ENCODE measurements at places on chromosomes 4 and X.

- DNase-seq = no peak
Observed at GRCh38 chrX:102860235-102860634, 76.8 kb upstream of the RAB40AL start.

DNA sequence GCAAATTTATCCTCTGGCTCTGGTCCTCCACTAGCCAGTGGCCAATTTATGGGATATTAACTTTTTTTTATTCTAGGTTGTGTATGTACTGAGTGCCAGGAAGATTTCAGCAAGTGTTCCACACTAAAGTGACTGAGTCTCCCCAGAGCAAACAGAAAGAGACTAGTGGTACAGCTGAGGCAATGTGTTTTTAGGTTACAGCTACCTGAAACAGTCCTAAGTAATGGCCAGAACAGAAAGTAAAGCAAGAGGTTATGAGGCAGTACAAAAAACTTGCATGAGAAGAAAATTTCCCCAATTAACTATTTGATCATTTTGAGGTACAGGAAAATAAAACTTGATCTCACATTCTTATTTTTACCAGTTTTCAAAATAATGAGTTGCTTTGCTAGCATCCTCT is 31.2 kb downstream of the PRDM8 start:
- no peak for DNase-seq

DNA sequence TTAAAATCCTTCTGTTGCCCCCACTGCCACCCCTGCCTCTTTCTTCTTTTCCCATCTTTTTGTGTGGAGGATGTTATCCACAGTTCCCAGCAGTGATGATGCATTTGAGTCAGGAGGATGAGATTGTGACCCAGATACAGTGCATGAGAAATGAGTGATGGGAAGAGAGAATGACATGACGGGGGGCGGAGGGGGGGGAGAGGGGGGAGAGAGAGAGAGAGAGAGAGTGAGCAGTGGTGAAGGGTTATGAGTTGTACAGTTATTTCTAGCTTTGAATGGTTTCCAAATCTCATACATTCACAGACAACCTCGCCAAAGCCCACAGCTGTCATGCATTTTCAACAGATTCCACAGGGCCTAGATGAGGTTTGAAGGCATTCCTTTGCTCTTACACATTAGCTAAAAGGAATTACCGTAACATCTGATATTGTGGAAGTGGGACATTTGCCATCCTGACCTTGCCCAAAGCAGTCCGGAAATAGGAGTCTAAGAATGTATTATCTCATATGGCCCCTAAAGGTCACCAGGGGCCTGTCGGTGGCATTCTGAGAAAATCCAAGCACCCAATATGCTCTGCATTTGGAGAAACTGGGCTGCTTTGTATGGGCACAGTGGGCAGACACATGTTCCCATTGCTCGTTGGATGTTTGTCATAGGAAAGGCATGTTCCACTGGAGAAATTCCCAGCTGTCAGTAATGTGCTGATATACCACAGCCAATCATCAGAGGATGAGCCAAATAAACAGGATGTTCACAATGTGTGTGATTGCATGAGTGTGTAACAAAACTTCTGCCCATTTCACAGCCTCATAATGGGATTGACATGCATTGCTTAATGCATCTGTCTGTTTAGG is 435.8 kb downstream of the SPRY1 start:
- DNase-seq = no peak

DNA sequence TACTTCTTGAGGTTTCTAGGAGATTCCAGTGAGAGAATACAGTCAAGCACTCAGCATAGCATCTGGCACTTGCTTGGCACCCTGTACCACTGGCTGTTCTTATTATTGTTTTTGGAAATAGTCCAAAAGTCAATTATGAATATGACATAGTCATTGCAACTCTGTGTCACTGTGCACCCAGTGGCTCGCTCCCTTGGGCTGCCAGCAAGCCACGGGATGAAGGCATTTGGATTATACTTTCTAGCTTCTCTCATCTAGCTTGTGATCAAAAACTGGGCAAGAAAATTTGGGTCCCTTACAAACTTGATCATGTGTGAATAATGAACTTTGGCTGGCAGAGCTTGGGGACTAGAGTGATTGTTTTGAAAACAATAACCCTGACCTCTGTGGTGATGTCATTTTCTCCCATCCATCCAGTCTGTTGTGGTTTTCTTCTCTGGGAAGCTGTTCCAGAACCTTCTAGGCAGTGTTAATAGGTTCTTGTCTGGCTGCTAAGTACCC is 32.7 kb upstream of the LIMCH1 start:
- no peak for DNase-seq

- DNase-seq = peak; percentile 38
Observed at GRCh38 chr4:4519297-4519894, 22.5 kb downstream of the STX18 start.

DNA sequence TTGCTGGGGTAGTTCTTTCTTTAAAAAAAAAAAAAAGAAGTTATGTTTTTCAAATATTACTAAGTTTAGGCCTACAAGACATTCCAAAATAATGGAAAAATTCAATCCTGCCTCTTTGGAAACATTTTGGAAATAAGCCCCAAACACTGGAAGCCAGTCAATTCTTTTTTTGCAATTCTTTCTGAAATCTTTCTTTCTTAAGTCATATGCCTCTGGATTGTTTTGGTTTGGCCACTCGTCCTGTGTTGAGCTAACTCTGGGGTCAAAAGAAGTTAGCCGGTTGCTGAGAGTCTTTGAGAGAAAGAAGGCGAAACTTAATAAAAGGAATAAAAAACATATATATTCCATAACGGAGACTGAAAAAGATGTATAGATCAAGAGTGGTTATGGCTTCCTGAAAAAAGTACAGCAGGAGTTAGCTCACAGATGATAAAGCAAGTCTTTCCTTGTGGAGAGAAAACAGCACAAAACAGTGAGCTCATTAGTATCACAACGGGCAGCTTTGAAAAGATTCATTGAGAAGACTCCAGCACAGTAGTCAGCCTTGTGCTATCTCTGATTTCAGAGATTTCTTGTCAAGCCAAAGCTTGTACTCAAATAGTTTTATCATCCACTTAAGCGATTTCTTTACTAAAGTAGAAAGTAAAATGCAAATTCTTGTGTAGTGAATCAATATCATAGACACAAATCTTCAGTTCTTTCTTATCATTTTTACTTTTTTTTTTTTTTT is 64.8 kb downstream of the PLS3 start:
- DNase-seq = no peak

GRCh38 chrX:119618439-119618838 is 12.2 kb upstream of the NKRF start:
- DNase-seq = peak; percentile 49

DNA sequence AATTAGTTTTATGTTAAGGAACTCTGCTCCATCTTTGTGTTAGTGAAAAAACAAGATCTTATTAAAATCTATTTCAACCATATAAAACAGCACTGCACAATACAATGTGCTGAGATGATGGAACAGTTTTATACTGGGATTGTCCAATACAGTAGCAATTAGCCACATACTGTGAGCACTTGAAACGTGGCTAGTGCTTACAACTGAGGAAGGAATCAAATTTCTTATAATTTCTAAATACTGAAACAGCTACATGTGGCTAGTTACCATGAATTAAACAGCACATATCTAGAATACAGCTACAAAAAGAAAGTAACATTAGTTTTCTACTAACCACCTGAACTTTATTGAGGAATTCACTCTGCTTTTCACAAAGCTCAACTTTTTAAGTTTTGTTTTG is 14.7 kb downstream of the NFXL1 start:
- DNase-seq = no peak

DNA sequence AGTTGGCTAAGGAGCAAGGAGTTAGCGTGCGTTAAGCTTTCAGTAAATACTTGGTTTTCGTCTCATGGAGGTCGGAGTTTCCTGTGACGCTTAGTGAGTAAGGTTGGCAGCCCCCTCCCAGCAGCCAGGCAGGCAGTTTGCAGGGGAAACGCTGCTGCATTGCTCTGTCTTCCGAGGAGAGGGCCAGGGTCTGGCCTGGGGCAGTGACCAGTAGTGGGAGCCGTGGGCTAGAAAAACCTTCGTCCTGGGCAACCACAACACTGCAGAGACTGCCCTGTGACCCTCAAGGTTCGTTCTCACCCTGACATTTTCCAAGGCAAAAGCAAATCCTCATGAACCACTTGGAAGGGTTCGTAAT is 432 bp downstream of the TMEM175 start:
- no peak for DNase-seq

- no peak for DNase-seq
Observed at GRCh38 chr4:175671491-175671934, 140.6 kb downstream of the GPM6A start.

DNA sequence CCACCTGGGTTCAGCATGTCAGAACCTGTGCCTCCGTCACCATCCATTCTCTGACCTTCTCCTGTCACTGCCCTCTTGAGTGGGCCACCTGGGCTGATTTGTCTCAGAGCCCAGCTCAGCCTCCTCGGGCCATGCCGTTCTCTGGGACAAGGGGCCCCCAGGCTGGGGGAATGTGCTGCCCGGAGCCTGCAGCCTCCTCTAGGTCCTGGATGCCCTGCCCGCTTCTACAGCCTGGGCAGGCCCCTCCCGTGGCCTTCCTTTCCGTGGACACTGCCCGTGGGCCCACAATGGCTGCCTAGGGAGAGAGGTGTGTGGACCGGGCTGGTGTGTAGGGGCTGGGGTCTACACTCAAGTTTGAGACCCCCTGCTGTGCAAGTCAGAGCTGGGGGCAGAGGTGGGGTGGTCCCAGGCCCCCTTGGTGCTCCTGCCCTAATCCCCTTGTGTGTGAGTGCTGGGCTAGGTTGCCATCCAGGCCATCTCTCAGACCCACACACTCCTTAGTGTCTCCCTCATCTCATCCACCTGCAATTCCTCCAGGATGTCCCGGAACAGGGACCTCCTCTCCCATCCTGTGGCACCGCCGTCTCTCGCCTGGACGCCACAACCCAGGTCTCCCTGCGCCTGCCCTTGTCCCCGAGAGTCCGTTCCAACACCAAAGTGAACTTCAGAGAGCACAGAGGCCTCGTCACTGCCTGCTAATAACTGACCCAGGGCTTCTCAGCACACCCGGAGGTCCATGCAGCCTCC is 12.4 kb downstream of the PSAPL1 start:
- no peak for DNase-seq

- DNase-seq = peak; percentile 88
Observed at GRCh38 chr4:973431-974397, at the start of gene DGKQ. TSS of gene DGKQ (minus strand) at chr4:973569. CDS start at chr4:973482, 87 bp downstream.

DNA sequence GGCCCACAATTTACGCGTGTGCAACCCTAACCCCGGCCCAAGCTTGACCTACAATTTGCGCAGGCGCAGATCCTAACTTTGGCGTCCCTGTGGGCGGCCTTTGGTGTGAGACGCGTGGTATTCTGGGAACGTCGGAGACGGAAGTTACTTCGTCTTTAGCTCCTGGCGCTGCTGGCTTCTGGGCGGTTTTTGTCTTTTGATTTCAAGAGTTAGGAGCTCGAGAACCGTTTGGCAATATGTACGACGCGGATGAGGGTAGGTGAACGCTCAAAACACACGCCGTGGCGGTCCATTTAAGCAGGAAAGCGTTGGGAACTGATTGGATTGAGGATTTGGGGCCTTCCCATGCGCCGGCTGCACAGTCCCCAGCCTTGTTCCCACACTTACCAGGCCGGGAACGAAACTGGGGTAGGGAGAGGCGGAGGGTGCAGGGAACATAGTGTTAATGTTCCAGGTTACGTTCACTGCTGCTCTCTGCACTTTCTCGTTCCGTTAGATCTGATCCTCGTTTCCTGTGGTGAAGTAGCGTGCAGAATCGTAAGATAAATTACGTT is at the start of gene POLR2B:
POLR2B (plus strand) TSS at position 147 of the 554 bp plus-strand sequence; CDS start at position 237, 90 bp downstream.
- DNase-seq = peak; percentile 99

GRCh38 chrX:119374736-119375135 is 24.4 kb upstream of the SLC25A43 start:
- no peak for DNase-seq

- peak; percentile 82 for DNase-seq
Observed at GRCh38 chr4:170089668-170090351, at the start of gene AADAT. TSS of gene AADAT (minus strand) at chr4:170089956. CDS start at chr4:170089690, 266 bp downstream.

DNA sequence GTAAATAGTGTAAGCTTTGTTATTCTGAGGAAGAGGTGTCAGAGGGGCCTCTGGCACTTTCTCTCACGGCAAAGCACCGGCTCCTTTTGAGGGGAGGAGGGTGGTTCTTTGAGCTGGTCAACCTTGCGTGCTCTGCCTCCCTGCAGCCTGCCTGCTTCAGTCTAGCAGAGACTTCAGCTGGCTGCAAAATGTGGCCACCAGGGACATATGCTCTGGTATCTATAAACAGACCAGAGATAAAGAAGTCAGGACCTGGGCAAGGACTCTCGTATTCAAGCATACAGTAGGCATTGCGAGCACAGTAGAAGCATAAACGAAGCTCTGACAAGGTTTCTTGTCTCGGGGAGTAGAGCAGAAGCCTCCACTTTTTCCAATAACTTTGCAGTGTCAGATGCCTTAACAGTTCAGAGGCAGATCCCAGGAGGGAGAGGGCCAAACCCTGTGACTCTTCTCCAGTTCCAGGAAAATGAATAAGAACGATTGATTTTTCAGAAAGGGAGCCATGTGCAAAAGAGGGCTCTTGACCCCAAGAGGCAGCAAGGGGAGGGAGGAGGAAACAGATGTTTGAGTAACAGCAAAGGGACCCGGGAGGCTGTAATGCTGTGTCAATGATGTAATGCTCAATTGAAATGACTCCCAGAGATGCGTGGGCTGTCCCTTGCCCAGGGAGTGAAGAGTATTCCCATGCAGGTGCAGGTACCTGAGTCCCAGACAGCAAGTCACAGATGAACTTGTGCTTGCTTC is 57.9 kb upstream of the TEX13D start:
- DNase-seq = no peak

DNA sequence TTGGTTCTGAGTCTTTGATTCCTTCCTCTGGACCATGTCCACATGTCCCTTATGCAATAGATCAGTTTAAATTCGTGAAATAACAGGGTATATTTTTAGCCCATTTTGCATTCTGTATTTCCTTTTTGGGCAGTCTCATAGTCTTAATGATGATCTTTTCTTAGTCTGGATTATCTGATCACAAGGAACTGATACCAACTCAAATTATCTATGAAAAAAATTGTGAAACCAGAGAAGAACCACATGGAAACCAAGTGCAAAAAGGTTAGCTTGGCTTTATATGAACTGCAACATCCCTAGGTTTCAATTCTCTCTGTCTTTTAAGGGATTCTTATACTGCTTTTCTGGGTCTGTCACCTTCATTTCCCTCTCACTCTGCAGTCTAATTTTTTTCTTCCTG is 608.6 kb upstream of the AADAT start:
- DNase-seq = no peak

DNA sequence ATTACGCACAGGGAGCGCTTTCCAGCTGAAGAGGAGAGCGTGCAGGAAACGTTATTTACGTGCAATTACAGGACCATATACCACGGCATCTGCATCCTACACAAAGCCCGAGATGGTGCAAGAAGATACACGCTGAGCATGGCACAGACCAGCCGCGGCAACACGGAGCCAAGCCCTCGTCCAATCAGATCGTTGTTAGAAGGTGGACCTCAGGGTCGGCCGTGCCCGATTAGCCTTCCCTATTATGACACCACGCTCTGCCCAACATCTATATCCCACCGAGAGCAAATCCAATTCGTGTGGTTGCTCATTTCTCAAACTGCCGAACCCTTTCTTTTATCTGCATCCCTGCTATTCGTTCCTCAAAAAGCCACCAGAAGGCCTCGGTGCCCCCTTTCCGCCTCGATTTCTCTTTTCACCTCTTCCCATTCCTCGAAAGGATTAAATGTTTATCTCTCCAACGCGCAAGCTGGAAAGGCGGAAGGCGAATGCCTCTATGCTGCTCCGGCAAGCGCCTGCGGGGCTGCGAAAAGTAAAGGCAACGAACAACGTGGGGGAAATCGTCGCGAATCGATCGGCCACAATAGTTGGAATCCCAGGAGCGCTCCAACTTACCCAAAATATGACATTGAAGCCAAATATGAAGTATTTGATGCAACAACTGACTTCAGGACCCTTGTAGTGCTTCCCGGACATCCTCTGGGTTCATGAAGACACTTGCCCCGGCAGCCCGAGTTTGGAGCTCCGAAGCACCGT is 702 bp downstream of the TSPAN5 start:
- DNase-seq = peak; percentile 83

Measured in hematopoietic multipotent progenitor cell treated with erythropoietin and hydrocortisone succinate and interleukin-3 and kit ligand, for 6 days (in vitro differentiated cells).